SK-N-SH (cell line): ENCODE measurements at places on chromosomes 6 and 20. TPM values are rescaled to one million over a fixed set of nuclear protein-coding genes. Genes with fewer than 3 reads are reported as not detected.
A peak's percentile ranks its signal among the peaks of the same experiment; 100 is the strongest.

DNA sequence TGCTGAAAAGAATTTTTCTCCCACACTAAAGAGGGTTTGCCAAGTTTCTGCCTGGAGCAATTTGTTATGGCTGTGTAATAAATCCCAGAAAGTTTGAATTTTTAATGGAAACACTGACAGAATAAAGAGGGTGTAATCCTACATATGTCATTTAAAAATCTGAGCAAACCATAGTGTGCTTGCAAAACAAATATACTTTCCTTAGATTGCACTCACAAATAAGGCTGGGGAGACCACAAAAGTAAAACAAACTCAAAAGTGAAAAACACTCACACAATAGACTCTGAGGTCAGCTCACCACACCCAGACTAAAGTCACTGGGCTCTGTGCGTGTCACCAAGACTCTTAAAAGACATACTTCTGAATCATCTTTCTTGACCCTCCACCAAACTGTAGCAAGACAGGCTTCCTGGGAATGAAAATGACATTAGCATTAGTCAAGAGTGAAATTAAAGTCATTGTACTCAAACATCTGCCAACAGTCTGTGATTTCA, 4.8 kb upstream of the ATXN1 start:
- peak overlapping the region; percentile 77 for H3K27ac ChIP-seq
- peaks cover 7% of the 10 kb centered on the region for H3K4me1 ChIP-seq
- H3K36me3 ChIP-seq, result no peaks in the 10 kb centered on the region
- H3K4me3 ChIP-seq, result no peak overlapping the region

The DYNLT2 gene
- 0.81 and 1.3 TPM in 2 replicates for polyA plus RNA-seq

The TRIM31 gene
- not detected in 2 replicates for polyA plus RNA-seq

The C20orf204 gene
- polyA plus RNA-seq, result 0.16 and 0.21 TPM in 2 replicates

The FRMD1 gene
- polyA plus RNA-seq, result 0.02 TPM in 1 of 2 replicates, not detected in the other

The VPS52 gene
- polyA plus RNA-seq, result 74.0 and 90.7 TPM in 2 replicates

The SLCO4A1 gene
- polyA plus RNA-seq, result 0.33 and 0.36 TPM in 2 replicates

DNA sequence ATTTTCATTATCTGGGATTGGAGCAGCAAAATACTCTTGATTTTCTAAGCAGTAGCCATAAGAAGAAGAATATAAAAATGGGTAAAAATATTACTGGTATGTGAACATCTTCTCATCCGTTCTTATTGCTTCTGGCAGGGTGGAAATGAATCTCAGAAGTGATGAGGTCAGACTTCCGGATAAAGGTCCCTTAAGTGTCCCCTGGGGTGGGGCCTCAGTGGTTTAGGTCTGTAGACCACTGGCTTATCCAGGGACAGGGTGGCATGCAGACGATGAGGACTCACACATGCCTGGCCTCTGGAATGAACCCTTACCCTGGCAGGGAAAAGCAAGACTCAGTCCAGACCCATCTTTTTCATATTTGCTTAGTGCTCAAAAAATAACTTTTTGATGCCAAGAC, 143.3 kb downstream of the UST start:
- no peaks in the 10 kb centered on the region for H3K27me3 ChIP-seq
- no peaks in the 10 kb centered on the region for H3K36me3 ChIP-seq
- H3K4me3 ChIP-seq, result no peak overlapping the region
- H3K27ac ChIP-seq, result peak overlapping the region; percentile 36; the same call in 1 of the 2 replicates

DNA sequence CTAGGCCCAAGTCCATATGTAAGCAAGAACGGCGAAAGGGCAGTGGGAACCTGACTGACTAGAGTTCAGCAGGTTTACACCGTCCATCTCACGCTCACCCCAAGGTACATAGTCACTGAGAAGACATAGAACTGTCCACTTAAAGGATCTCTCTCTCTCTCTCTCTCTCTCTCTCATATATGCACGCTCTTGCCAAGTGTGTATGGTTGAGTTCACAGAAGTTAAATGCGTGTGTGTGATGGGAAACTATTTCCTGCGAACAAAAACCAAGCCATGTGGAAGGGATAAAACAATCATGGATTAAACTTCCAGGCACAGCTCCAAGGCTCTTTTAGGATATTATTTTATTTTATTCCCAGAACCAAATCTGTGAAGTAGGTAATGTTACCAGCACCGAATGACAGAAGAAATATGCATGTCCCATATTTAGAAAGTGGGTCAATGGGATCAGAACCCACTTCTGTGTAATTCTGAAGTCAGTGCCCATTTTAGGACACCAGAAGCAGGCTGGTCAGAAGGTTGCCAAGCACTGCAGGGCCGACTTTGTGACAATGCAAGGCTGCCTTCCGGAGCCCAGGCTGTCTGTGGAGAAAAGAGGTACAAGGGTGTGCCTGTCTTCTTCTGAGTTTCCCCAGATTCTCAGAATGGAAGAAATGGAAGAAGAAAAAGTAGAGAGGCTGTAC, 49.2 kb upstream of the MAP7 start:
- no peak for DNase-seq
- no peaks in the 10 kb centered on the region for H3K36me3 ChIP-seq
- peaks cover 4% of the 10 kb centered on the region; the same call in 1 of the 2 replicates for H3K4me1 ChIP-seq
- H3K27me3 ChIP-seq, result no peaks in the 10 kb centered on the region
- no peak overlapping the region for H3K27ac ChIP-seq

DNA sequence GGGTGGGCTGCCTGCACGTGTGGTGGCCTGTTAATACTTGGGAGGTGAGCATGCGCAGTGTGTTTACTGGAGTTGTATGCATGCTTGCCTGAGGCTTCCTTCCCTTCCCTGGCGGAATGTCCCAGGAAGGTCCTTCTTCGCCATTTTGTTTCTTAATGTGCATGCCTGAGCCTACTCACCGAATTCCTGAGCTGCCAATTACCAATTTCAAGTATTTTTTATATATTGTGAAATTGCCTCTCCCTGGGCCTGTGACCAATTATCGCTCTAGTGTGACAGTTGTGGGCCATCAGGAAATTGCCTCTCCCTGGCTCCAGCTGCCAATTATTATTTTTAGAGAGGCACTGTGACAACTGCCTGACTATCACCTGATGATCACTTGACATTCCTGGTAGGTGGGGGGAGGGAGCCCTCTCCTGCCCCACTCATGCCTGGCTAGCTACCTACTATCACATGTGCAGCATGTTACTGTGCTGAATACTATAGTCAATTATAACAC, 70.0 kb downstream of the FAM50B start:
- no peaks in the 10 kb centered on the region for H3K27me3 ChIP-seq
- no peaks in the 10 kb centered on the region for H3K36me3 ChIP-seq
- H3K4me3 ChIP-seq, result no peak overlapping the region
- no peaks in the 10 kb centered on the region for H3K4me1 ChIP-seq
- no peak for DNase-seq

GRCh38 chr6:136761227-136761922, 30.9 kb downstream of the MAP3K5 start:
- no peaks in the 10 kb centered on the region for H3K27me3 ChIP-seq
- peak overlapping the region; percentile 76 for H3K27ac ChIP-seq
- no peak overlapping the region for H3K4me3 ChIP-seq

GRCh38 chr6:56625356-56625755, 17.3 kb downstream of the DST start:
- no peaks in the 10 kb centered on the region for H3K4me1 ChIP-seq
- no peak for DNase-seq
- H3K27ac ChIP-seq, result no peak overlapping the region
- no peak overlapping the region for H3K4me3 ChIP-seq

DNA sequence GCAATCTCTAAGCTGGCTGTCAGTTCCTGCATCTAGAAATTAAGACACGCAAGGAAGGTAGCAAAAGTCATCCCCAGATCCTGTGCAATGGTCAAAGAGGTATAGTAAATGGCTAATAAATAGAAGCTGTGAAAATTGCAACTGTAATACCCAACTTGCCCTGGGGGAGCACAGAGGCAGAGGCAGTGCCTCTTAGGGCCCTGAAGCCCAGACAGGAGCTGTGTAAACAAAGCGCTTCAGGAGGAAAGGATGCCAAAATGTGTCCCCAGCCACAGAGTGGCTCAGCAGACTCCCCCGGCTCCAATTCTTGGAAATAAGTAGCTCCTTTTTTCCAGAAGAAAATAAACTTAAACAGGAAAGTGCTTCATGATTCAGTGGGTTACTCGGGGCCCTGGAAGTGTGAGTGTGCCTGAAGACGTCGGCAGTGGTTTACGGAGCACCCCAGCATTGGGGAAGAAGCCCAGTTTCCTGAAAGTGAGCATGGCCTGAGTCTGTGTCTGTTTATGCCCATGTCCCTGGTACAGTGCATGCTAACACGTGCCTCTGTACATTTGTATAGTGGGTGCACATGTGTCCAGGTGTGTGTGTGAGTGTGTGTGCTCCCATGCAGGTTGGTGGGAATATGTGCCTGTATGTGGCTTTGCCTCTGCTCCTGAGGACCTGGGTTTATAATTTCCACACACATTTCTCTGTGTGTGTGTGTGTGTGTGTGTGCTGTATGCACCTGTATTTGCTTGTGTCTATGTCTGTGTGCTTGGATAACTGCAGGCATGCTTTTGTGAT, 246.7 kb downstream of the MAFB start:
- H3K36me3 ChIP-seq, result no peaks in the 10 kb centered on the region
- H3K27ac ChIP-seq, result no peak overlapping the region
- H3K4me1 ChIP-seq, result no peaks in the 10 kb centered on the region
- DNase-seq, result peak; percentile 30
- no peaks in the 10 kb centered on the region; the same call in 1 of the 2 replicates for H3K27me3 ChIP-seq
- no peak overlapping the region for H3K4me3 ChIP-seq

The CNBD2 gene
- polyA plus RNA-seq, result 5.6 and 6.6 TPM in 2 replicates

DNA sequence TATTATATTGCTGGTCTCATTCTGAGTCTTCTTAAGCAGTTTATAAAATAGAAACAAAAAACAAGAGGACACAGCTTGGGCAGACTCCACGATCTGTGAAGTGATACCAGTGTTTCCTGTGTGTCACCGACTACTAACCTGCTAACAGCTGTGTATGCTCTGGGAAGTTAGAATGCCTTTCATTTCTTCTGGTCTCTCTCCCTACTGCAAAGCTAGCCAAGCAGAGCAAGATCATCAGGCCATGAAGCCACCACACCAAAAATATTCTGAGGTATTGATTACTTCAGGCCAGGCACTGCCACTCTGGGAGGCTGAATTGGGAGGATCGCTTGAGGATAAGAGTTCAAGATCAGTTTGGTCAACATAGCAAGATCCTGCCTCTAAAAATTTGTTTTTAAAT, 46.9 kb upstream of the SMIM29 start:
- H3K36me3 ChIP-seq, result peaks cover 20% of the 10 kb centered on the region
- no peak for DNase-seq
- no peak overlapping the region for H3K4me3 ChIP-seq
- no peaks in the 10 kb centered on the region; the same call in 1 of the 2 replicates for H3K4me1 ChIP-seq
- H3K27me3 ChIP-seq, result no peaks in the 10 kb centered on the region
- no peak overlapping the region for H3K27ac ChIP-seq
